ENCODE measurements at places on chromosomes 12 and 14. TPM values are rescaled to one million over a fixed set of nuclear protein-coding genes. Genes with fewer than 3 reads are reported as not detected.

- DNase-seq = no peak
- H3K27me3 ChIP-seq = no peaks in the 10 kb centered on the region
- H3K4me3 ChIP-seq = no peak overlapping the region
- peak overlapping the region; percentile 28 for H3K27ac ChIP-seq
These were observed 30.4 kb upstream of the ITPK1 start for GRCh38 chr14:93146119-93146518.

DNA sequence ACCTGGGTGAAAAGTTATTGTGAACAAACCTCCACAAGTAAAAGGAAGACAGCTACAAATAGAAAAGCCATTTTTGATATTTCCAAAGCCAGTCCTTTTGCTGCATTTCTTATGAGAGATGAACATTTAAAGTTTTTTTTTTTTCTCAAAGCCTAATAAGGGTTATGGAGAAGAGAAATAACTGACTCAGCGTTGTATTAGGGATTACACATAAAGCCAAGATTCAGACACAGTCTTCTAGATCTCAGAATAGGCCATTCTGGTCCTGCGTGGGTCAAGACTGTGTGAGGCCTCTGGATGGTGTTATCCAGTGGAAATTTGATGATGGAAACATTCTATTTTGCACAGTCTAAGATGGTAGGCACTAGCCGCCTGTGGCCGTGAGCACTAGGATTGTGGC, 459.8 kb downstream of the EGLN3 start:
- DNase-seq = no peak
- H3K4me1 ChIP-seq = peaks cover 4% of the 10 kb centered on the region
- H3K27ac ChIP-seq = no peak overlapping the region
- no peaks in the 10 kb centered on the region for H3K27me3 ChIP-seq

HOXC12 gene
- total RNA-seq = not detected

POTEG gene
- not detected for total RNA-seq

GRCh38 chr12:83335748-83336147, 649.0 kb downstream of the TMTC2 start:
- no peak overlapping the region for H3K4me3 ChIP-seq
- H3K27ac ChIP-seq = no peak overlapping the region
- H3K36me3 ChIP-seq = no peaks in the 10 kb centered on the region
- no peaks in the 10 kb centered on the region for H3K27me3 ChIP-seq
- H3K4me1 ChIP-seq = no peaks in the 10 kb centered on the region

DNA sequence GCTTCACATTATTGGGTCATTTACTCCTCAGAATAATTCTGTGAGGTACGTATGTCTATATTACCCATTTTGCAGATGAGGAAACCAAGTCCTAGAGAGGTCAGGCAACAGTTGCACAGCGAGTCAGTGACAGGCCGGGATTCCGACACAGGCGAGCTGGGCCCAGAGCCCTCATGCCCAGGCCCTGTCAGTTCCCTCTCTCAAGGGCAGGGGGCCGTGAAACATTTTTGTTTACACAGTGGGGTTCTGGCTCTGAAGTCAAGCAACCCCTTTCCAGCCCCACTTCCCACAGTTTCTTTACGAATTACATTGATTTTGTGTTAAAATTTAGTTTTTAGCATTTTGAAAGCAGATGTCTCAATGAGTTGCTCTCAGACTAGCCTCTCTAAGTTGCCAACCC, 46.7 kb downstream of the ESRRB start:
- H3K4me3 ChIP-seq = no peak overlapping the region
- H3K4me1 ChIP-seq = no peaks in the 10 kb centered on the region
- H3K27ac ChIP-seq = no peak overlapping the region
- DNase-seq = no peak
- no peaks in the 10 kb centered on the region for H3K36me3 ChIP-seq
- H3K27me3 ChIP-seq = no peaks in the 10 kb centered on the region

GRCh38 chr14:105060751-105061427, 4.3 kb downstream of the GPR132 start:
- H3K4me1 ChIP-seq = peaks cover 23% of the 10 kb centered on the region
- H3K27ac ChIP-seq = no peak overlapping the region
- H3K4me3 ChIP-seq = no peak overlapping the region
- no peaks in the 10 kb centered on the region for H3K36me3 ChIP-seq
- DNase-seq = peak; percentile 25

PLD4 gene
- not detected for total RNA-seq

DNA sequence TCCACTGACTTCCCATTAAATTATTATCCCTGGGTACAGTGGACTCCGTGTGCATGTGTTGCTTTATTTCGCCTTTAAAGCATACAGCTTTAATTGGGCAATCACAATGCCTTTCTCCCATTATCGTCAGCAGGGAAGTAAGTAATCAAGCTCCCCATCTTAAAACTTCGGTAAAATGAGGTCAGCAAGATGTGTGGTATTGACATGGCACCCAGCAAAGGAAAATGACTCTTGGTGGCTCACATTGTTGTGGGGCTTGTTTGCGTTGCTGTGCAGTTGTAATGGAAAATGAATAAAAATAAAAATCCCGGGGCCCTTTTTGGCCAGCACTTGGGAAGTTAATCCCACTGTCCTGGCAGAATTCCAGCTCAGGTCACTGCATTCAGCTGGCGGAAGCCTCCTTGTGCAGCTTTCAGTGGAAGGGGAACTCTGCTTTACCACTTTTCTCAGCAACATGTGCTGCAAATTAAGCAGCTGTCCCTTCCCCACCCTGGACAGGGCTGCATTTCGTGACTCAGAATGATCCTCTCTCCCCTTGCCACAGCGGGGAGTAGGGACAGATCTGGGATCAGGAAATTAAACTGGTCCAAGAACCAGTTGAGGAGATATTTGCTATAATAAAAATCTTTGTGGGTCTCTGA, 13.9 kb upstream of the ATP2A2 start:
- no peaks in the 10 kb centered on the region for H3K36me3 ChIP-seq
- peaks cover 26% of the 10 kb centered on the region for H3K4me1 ChIP-seq
- H3K4me3 ChIP-seq = no peak overlapping the region
- peak; percentile 82 for DNase-seq

GRCh38 chr12:118655588-118655987, 279.2 kb downstream of the SUDS3 start:
- DNase-seq = no peak
- H3K27me3 ChIP-seq = no peaks in the 10 kb centered on the region
- H3K4me1 ChIP-seq = no peaks in the 10 kb centered on the region
- no peak overlapping the region for H3K27ac ChIP-seq
- no peak overlapping the region for H3K4me3 ChIP-seq

DNA sequence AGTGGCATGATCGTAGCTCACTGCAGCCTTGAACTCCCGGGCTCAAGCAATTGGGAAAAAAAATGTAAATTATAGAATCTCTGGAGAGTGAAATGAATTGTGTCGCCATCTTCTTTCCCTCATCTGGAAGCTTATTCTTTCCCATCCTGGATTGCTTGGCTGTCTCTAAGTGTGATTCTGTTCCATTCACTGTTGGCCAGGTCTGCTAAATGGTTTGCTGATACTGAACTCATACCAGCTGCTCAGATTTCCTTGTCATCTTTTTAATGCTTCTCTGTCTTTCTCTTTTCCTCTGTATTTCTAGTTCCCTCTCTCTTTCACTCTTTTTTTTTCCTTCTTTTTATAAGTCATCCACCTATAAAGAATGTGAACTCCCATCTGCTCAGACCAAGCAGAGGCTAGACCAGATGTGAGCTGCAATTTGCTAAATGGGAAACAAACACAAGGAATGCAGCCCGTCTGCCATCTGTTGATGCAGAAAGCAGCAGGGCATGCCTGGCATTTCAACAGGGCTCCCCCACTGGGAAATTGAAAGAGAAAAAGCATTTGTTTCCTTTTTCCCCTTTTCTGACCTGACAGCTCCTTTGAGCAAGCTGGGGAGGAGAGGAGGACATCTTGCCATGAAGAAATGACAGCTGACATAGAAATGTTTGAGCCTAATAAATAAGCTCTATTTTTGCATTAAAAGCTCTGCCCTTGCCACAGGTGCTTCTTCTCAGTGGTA, 1823.6 kb upstream of the FLRT2 start:
- no peak overlapping the region for H3K4me3 ChIP-seq
- DNase-seq = no peak
- no peaks in the 10 kb centered on the region for H3K36me3 ChIP-seq
- H3K4me1 ChIP-seq = no peaks in the 10 kb centered on the region
- no peak overlapping the region for H3K27ac ChIP-seq

DNA sequence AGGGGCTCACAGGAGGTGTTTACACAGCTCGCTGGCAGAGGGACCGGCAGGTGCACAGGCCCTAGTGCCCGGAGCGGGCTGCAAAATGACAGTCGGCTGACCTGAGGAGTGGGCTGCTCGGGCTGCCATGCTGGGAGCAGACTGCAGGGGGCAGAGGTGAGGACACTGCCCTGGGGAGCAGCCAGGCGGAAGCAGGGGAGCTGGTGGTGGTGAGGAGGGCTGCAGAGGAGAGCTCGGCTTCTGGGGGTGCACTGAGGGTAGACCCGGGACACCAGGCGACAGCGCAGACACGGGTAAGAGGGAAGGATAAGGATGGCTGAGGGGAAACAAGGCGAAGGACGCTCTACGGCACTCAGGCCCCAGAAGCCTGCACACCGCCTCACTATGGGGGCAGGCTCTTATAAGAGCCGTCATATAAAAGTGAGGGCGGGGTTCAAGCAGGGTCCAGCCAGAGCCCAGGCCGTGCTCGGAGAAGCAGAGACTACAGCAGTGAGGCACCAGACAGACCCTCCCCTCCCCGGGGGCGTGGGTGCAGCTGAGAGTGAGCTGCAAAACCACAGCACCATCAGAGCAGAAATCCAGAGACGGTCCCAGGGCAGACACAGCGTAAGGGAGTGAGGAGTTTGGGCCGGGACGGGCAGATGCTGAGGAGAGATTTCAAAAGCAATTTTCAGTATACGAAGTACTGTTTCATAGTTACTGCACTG, 62.5 kb downstream of the CCDC88C start:
- no peaks in the 10 kb centered on the region for H3K27me3 ChIP-seq
- no peak for DNase-seq
- no peaks in the 10 kb centered on the region for H3K36me3 ChIP-seq
- peaks cover 10% of the 10 kb centered on the region for H3K4me1 ChIP-seq

SDR9C7 gene
- not detected for total RNA-seq

DNA sequence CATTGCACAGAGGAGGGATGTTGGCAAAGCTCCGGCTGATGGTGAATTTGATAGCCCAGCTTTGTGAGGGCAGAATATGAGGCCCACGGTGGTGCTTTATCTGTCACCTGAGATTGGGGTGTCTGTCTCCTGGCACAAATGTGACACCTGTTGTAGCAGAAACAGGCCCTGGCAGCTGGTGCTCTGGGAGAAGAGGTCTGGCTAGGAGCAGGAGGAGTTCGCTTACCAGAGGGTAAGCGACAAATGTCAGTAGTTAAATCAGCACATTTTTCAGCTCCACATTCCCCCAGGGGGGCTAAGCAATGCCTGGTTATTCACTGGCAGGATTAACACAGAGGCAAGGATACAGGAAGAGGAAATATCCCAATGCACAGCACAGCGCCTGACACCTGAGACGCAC, 71.1 kb downstream of the B4GALNT3 start:
- no peaks in the 10 kb centered on the region for H3K27me3 ChIP-seq
- no peaks in the 10 kb centered on the region for H3K36me3 ChIP-seq
- no peak overlapping the region for H3K27ac ChIP-seq
- no peak overlapping the region for H3K4me3 ChIP-seq
- no peak for DNase-seq

GRCh38 chr12:71694099-71694820, 8.4 kb downstream of the TMEM19 start:
- no peak overlapping the region for H3K4me3 ChIP-seq
- no peaks in the 10 kb centered on the region for H3K27me3 ChIP-seq
- H3K36me3 ChIP-seq = no peaks in the 10 kb centered on the region
- DNase-seq = no peak

DNA sequence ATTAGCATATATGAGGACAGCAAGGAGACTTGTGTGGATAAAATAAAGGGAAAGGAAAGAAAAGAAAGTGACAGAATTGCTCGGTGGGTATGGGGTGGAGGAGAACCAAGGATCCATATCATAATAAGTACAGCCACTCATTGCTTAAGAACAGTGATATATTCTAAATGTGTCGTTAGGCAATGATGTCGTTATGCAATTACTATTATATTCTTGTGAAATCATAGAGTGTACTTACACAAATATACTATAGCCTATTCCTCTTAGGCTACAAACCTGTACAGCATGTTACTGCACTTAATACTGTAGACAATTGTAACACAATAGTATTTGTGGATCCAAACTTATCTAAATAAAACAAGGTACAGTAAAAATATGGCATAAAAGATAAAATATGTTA, 271.1 kb downstream of the CCER1 start:
- H3K27me3 ChIP-seq = no peaks in the 10 kb centered on the region
- H3K27ac ChIP-seq = no peak overlapping the region
- no peak overlapping the region for H3K4me3 ChIP-seq
- no peaks in the 10 kb centered on the region for H3K4me1 ChIP-seq
- DNase-seq = no peak

DNA sequence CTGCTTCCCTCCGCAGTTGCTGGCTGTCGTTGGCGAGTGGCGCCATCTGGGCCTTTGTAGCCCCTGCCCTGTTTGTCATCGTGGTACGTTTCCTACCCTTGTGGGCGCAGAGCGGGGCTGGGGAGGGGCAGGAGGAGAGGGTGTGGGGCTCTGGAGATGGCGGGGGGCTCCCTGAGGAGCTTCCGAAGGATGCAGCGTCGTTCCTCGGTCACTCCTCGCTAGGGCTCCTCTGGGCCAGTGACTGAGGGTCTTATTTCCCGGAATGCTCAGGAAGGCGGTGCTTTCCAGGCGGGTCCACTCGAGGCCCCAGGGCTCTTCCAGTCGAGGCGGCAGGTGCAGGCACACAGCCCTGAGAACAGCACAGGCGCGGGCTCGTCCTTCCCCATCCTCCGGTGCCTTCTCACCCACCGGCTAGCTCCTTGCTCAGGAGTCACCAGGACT, 167.1 kb downstream of the ADGRD1 start:
- no peaks in the 10 kb centered on the region for H3K36me3 ChIP-seq
- DNase-seq = no peak
- H3K4me3 ChIP-seq = no peak overlapping the region
- no peak overlapping the region for H3K27ac ChIP-seq
- peaks cover 8% of the 10 kb centered on the region for H3K4me1 ChIP-seq

DNA sequence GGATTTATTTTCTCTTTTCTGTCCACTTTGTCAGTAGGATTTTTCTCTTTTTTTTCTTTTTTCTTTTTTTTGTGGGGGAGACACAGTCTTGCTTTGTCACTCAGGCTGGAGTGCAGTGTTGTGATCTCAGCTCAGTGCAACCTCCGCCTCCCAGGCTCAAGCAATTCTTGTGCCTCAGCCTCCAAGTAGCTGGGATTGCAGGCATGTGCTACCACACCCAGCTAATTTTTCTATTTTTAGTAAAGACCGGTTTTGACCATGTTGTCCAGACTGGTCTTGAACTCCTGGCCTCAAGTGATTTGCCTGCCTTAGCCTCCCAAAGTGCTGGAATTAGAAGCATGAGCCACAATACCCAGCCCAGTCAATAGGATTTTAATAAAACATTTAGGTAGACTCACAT, 21.0 kb upstream of the TBK1 start:
- H3K27me3 ChIP-seq = no peaks in the 10 kb centered on the region
- no peaks in the 10 kb centered on the region for H3K4me1 ChIP-seq
- no peaks in the 10 kb centered on the region for H3K36me3 ChIP-seq
- no peak overlapping the region for H3K4me3 ChIP-seq
- DNase-seq = no peak
- H3K27ac ChIP-seq = no peak overlapping the region

GSC gene
- total RNA-seq = not detected

GRCh38 chr12:4281173-4281654, 7.7 kb downstream of the CCND2 start:
- H3K27ac ChIP-seq = peak overlapping the region; percentile 88
- peaks cover 51% of the 10 kb centered on the region for H3K4me1 ChIP-seq
- H3K4me3 ChIP-seq = no peak overlapping the region
- peak; percentile 68 for DNase-seq
- no peaks in the 10 kb centered on the region for H3K36me3 ChIP-seq
- no peaks in the 10 kb centered on the region for H3K27me3 ChIP-seq

All from hepatocyte (in vitro differentiated cells).